Esophagus mucosa (tissue), 1 donor: ENCODE measurements at places on chromosomes 6 and 20. TPM values are rescaled to one million over a fixed set of nuclear protein-coding genes. Genes with fewer than 3 reads are reported as not detected.

- no peak for ATAC-seq
Measured at GRCh38 chr6:76553256-76553655, 480.8 kb upstream of the IMPG1 start.

- no peak for ATAC-seq
Measured at GRCh38 chr6:34602318-34603111, 46.4 kb upstream of the SPDEF start.

DNA sequence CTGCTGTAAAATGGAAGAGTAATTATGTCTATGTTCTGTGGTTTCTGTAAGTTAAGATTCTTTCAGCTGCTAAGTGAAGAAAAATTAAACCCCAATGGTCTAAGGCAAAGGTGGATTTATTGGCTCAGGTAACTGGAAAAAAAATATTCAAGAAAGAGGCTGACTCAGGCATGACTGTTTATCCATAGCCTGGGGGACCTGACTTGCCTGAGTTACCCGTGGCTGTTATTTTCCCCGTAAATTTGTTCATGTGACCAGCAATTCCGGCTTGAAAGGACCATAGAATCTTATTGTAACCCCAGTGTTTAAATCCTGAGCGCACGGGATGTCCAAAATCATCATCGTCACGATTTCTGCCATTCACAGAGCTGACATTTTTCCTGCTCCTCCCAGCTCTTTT lies 32.3 kb upstream of the SULF2 start:
- no peak for ATAC-seq

DNA sequence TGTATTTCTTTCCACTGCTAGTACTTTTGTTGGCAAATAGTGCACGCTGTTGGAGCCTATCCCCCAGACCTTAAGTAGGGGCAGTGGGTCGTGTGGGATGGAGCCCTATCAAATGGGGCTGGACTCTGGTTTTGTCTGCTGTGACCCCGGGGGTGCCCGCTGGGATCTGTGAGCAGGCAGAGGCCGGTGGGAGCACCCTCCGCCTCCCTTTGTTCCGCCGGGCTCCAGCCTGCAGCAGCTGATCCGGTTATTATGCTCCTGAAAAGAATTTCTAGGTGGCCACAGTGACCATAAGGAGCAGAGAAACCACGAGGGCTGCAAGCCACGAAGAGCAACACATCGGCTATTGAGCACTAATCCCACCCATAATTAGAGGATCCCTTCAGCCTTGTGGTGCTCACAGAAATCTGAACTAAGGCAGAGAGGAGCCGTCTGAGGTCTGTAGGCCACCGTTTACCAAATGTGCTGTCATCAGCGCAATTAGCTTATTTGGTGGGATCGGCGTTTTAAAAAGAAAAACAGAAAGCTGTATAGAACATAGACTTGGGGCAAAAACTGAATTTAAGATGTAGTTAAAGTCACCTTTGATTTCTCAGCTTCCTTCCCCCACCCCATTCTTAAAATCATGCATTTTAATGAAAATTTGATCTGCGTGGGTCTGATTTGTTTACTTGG lies 598.3 kb upstream of the JAG1 start:
- ATAC-seq, result no peak

- no peak for ATAC-seq
Measured at GRCh38 chr6:159982731-159983506, 14.0 kb downstream of the IGF2R start.

DNA sequence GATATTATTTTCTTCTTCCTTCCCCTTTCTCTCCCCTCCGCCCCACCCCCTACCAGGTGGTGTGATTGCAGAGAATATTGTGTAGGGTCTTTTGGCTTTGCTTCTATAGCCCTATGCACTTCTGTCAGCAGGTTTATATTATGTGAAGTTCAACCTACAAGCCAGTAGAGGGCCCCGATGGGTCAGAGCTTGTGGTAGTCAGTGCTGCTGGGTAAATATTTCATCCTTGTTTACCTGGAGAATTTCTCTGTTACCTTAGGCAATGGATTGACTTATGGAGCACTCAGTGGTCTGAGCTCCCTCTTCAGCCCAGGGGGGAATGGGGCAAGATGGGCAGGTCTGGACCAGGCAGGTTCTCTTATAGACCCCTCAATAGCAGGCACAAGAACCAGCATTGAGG lies 720.9 kb downstream of the GRIK2 start:
- ATAC-seq, result no peak

DNA sequence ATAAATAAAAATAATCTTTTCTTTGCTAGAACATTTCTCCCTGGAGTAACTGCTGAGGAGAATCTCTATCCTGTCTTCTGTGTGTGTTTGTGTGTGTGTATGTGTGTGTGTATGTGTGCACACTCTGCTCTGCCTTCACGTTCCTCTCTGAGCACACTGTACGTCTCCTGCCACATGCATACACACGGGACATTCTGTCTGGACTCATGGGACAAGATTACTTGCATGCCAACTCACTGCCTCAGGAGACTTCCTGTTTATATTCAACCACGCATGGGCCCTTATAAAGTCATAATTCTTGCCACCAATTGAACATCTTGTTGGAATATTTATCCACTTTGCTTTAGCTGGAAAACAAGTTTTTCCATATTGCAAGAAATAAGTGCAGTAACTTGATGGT lies 930.6 kb downstream of the KIF16B start:
- no peak for ATAC-seq

GRCh38 chr6:139446138-139446715 lies 71.8 kb upstream of the CITED2 start:
- no peak for ATAC-seq

- no peak for ATAC-seq
Measured at GRCh38 chr6:112116221-112116620, 28.8 kb downstream of the FAM229B start.

DNA sequence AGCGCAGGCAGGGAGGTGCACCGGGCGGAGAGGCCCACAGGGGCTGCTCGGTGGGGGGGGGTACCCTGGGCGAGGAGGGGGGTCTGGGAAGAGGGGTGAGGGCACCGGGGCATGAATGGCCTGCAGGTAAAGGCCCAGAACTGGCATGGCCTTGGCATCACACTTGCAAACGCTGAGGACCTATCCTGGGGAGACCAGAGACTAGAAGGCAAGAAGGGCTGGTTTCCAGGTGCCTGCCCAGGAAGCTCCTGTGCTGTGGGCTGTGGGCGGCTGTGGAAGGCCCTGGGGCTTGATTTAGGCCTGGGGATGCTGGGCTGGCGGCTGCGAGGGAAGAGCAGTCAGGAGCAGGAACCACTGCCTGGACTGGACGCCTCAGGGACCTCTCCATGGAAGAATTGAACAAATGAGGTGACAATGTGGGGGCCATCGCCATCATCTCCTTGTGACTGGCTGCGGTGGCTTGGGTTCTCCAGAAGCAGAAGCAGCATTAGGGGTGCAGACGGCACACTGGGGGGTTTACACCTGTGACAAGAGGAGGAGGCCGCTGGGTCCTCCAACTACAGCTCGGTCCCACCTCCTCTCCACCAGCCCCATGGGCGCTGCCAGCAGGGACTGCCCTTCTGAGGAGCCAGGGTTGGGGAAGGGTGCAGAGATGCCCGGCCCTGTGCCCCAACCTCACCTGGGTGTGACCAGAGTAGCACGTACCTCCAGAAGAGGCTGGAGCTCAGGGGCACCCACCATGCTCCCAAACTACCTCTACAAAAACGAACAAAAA lies 32.1 kb upstream of the IRF4 start:
- peak; percentile 6 for ATAC-seq

DNA sequence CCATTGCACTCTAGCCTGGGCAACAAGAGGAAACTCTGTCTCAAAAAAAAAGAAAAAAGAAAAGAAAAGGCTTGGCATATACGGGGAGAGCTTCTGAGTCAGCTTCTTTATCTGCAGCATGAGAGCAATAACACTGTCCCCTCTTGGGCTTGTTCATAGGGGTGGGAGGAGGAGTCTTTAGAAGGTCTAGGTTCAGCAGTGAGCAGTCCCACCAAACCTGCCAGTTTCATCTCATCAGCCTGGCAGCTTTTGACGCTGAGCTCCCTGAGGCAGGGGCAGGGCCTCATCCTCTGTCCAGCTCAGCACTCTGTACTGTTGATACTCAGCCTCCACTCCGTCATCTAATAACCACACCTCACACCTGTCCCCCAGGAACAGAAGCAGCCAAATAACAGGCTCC lies 5.6 kb upstream of the C6orf132 start:
- ATAC-seq, result peak; percentile 92

GRCh38 chr6:118780668-118781067 lies 113.3 kb upstream of the ASF1A start:
- ATAC-seq, result no peak

- no peak for ATAC-seq
Measured at GRCh38 chr20:37636977-37637376, 56.9 kb upstream of the CTNNBL1 start.

Gene PRL
- total RNA-seq, result not detected

Gene NEU1
- total RNA-seq, result 17.9 TPM

Gene OR10C1
- total RNA-seq, result not detected

Gene RGS17
- total RNA-seq, result 1.6 TPM
